Thoracic aorta endothelial cell (primary cell): ENCODE measurements at places on chromosomes 1 and 21. TPM values are rescaled to one million over a fixed set of nuclear protein-coding genes. Genes with fewer than 3 reads are reported as not detected.

Gene VCAM1
- total RNA-seq = 7.1 and 10.4 TPM in 2 replicates

Gene COL6A1
- 10.8 and 19.0 TPM in 2 replicates for total RNA-seq

Gene FCRLB
- 0.66 and 1.0 TPM in 2 replicates for total RNA-seq

Gene INSRR
- not detected in 2 replicates for total RNA-seq

Gene IGFN1
- not detected in 2 replicates for total RNA-seq
